HT1080 (cell line): ENCODE measurements at places on chromosomes 2 and 18. TPM values are rescaled to one million over a fixed set of nuclear protein-coding genes. Genes with fewer than 3 reads are reported as not detected.
A peak's percentile ranks its signal among the peaks of the same experiment; 100 is the strongest.

The PLEKHH2 gene
- 0.29 and 0.40 TPM in 2 replicates for total RNA-seq

DNA sequence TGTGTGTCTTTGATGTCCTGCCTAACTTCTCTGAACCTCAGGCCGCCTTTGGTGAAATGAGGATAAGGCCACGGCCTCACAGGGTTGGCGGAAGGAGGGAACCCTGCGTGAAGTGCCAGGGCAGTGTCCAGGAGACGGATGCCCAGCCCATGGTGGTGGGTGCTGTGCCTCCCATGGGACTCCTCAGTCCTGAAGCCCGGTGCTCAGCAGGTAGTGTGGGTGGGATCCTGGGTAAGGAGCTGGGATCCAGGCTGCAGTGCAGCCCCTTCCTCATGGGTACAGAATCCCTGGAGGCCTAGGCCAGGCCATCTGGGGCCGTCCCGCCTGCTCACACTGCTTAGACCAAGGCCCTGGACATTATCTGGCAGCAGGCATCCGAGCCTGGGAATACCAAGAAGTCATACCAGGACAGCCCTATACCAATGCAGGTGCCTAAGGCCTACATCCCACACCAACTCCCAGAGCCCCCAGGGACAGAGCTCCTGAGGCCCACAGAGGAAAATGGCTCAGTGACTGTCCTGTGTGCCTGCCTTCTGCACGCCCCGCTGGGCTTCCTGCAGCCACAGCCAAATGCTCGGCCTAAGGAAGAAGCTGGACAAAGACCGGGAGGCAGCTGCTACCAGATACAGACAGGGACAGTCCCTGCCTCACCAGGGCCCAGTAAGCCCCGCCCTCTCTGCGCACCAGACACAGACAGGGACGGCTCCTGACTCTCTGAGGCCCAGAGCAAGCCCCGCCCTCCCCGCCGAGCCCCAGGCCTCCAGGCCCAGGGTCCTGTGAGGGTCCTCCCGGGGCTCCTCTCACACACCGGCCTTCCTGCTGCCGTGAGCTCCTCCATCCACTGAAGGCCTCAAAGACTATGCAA, 78.0 kb downstream of the NDUFA10 start:
- DNase-seq: no peak

GRCh38 chr18:12010187-12010802, 29.0 kb downstream of the IMPA2 start:
- DNase-seq: no peak

DNA sequence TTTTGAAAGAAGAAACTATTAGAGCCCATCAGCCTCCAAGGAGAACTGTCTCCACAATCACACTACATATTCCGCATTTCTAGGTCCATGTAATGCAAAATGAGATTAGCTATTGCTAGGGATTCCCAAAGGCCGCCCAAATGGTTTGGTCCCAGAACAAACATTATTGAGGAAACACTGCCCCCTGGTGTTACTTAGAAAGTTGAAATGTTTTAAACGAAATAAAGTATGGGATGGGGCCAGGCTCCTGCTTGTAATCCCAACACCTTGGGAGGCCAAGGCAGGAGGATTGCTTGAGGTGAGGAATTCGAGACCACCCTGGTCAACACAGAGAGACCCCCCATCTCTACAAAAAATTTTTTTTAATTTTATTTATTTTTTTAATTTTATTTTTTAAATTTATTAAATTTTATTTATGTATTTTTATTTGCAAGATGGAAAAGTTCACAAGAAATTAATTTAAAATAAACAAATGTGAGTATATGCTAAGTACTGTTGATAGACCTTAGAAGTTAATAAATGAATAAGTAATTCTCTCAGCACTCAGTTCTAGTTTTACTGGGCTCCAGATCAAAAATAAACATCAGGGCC, 5.5 kb downstream of the NHEJ1 start:
- peak; percentile 56 for DNase-seq

DNA sequence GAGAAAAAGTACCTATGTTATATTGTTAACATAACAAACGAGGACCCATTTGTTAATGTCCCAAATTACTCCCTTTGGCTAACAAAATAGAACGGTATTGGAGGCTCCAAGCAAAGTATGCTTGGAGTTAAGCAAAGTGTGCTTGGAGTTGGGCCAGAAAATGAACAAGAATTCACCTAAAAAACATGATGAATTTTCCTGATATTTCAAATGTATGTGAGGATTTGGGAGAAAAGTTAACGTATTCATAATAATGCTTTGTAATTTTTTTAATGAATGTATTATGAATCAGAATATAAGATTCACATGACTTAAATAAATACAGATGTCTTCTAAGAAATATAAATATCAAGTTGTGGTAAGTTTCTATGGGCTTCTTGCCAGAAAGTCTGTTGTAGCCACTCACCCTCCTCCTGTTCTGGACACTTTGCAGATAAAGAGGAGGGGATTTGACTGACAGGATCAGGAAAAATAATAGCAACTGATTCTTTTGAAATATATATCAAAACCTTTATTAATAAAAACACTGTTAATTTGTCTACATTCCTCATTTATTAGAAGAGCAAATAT, 423.7 kb upstream of the MMADHC start:
- DNase-seq: no peak

The ASTL gene
- total RNA-seq: not detected in 2 replicates
